ENCODE measurements at places on chromosomes 4 and X. TPM values are rescaled to one million over a fixed set of nuclear protein-coding genes. Genes with fewer than 3 reads are reported as not detected.

The TRIM2 gene
- 26.4 TPM for total RNA-seq

DNA sequence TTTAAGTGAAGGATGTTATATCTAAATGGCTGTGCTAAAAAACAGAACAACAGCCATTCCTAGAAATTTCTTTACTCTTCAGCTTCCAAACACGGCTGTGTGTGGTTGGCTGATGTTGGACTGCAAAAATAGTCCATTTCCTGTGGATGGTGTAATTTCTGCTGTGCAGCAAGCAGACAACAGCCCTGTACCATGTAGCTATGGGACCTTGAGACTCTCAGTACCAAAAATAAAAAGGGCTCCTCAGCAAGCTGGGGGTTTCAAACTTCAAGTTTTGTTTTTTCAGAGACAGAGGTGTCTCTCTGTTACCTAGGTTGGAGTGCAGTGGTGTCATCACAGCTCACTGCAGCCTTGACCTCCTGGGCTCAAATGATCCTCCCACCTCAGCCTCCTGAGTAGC is 18.1 kb downstream of the CD40LG start:
- H3K4me1 ChIP-seq: no peaks in the 10 kb centered on the region
- H3K27ac ChIP-seq: no peak overlapping the region
- no peak overlapping the region for H3K4me3 ChIP-seq
- no peaks in the 10 kb centered on the region for H3K27me3 ChIP-seq

DNA sequence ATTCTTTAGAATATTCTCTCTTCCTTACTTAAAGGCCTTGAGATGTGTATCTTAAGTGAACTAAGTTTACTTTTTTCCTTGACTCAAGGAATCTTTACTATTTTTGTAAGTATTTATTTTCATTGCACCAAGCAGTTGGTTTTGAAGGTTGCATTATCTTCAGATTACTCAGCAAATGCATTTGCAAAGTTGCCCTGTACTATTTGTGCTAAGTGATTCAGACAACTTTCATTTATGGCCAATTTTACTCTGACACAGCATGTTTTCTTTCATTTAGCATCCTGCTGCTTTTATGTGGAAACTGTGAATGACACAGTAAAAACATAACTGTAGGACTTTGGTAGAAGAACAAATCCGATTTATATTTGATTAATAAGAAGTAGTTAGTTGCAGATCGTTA is 191.0 kb downstream of the CCSER1 start:
- no peaks in the 10 kb centered on the region for H3K27me3 ChIP-seq
- H3K4me3 ChIP-seq: peak overlapping the region; percentile 31
- H3K4me1 ChIP-seq: peaks cover 21% of the 10 kb centered on the region
- peak; percentile 84 for DNase-seq
- H3K36me3 ChIP-seq: no peaks in the 10 kb centered on the region

DNA sequence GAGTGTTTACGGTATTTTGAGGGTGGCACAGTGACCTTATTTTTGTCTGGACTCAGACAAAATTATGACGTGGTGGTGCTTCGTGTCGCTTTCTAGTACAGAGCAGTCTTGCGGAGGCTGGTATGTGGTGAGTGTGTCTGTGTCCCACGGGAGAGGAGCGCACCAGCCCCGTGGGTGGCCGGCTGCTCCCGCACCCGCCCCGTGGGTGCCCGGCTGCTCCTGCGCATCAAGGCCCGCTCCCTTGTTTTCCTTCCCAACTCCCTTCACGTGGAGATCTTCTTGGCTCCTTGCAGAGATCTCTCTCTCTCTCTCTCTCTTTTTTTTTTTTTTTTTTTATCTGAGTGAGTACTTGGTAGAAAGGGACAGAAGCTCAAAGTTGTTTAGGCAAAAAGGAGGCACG is 12.2 kb upstream of the FAM149A start:
- no peaks in the 10 kb centered on the region for H3K36me3 ChIP-seq
- no peak for DNase-seq
- H3K27me3 ChIP-seq: peaks cover 7% of the 10 kb centered on the region
- no peak overlapping the region for H3K27ac ChIP-seq
- H3K4me3 ChIP-seq: no peak overlapping the region

- H3K27ac ChIP-seq: no peak overlapping the region
- no peak overlapping the region for H3K4me3 ChIP-seq
- no peaks in the 10 kb centered on the region for H3K4me1 ChIP-seq
- no peaks in the 10 kb centered on the region for H3K27me3 ChIP-seq
These were observed 71.7 kb downstream of the TNIP2 start for GRCh38 chr4:2684486-2684885.

The CENPVL1 gene
- not detected for total RNA-seq

GRCh38 chr4:6917461-6918271 is 8.0 kb downstream of the TBC1D14 start:
- DNase-seq: no peak
- H3K27ac ChIP-seq: no peak overlapping the region
- H3K27me3 ChIP-seq: no peaks in the 10 kb centered on the region
- H3K4me3 ChIP-seq: no peak overlapping the region
- no peaks in the 10 kb centered on the region for H3K36me3 ChIP-seq

DNA sequence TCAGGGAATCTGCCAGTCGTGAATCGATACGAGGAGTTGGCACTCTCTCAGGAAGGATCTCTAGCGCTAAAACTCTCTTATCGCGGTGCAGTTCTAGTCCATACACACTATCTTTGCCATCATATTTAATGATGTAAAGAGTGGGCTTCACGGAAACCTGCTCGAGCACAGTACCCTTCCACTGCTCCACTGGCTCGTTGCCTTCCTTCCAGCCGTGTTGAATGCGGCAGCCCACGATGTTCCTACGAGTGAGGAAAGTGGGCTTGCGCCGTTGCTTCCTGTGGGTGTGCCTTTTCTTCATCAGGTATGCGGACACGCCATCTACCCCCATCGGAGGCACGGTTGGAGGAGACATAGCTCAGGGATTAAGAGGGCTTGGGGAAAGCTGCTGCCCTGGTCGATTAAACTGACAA is 661 bp downstream of the SPIN4 start:
- peak; percentile 34 for DNase-seq
- no peaks in the 10 kb centered on the region for H3K36me3 ChIP-seq
- no peaks in the 10 kb centered on the region for H3K4me1 ChIP-seq
- peak overlapping the region; percentile 83 for H3K4me3 ChIP-seq
- no peaks in the 10 kb centered on the region for H3K27me3 ChIP-seq

The HMX1 gene
- not detected for total RNA-seq

The FAM13A gene
- total RNA-seq: 7.8 TPM

The NR3C2 gene
- total RNA-seq: not detected

The LIMCH1 gene
- 17.4 TPM for total RNA-seq

DNA sequence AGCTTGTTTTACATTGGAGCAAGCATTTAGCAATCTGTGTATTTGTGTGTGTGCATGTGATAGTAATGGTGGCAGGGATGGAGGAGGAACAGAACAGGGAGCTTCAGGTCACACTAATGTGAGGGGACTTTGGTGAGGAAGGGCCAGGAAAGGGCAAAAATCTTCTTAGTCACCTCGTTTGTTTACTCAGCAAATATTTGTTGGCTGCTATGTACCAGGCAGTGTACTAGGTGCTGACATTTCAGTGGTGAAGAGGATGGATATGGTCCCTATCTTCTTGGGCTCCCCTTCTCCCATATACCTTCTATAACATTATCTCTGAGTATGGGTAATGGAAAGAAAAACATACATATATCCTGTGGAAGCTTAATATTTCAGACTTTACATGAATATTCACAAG is 48.5 kb upstream of the HDAC8 start:
- peaks cover 27% of the 10 kb centered on the region for H3K4me1 ChIP-seq
- DNase-seq: peak; percentile 6
- no peaks in the 10 kb centered on the region for H3K36me3 ChIP-seq
- H3K27me3 ChIP-seq: no peaks in the 10 kb centered on the region

The RBMXL3 gene
- not detected for total RNA-seq

- no peak overlapping the region for H3K4me3 ChIP-seq
- no peaks in the 10 kb centered on the region for H3K27me3 ChIP-seq
- H3K36me3 ChIP-seq: peaks cover 2% of the 10 kb centered on the region
- peak overlapping the region; percentile 45 for H3K27ac ChIP-seq
- peaks cover 22% of the 10 kb centered on the region for H3K4me1 ChIP-seq
These were observed 8.9 kb upstream of the NAP1L5 start for GRCh38 chr4:88706574-88706973.

GRCh38 chr4:106253364-106254129 is 62.5 kb downstream of the TBCK start:
- DNase-seq: no peak
- no peak overlapping the region for H3K4me3 ChIP-seq
- H3K4me1 ChIP-seq: peaks cover 8% of the 10 kb centered on the region
- no peak overlapping the region for H3K27ac ChIP-seq
- H3K36me3 ChIP-seq: peaks cover 31% of the 10 kb centered on the region

DNA sequence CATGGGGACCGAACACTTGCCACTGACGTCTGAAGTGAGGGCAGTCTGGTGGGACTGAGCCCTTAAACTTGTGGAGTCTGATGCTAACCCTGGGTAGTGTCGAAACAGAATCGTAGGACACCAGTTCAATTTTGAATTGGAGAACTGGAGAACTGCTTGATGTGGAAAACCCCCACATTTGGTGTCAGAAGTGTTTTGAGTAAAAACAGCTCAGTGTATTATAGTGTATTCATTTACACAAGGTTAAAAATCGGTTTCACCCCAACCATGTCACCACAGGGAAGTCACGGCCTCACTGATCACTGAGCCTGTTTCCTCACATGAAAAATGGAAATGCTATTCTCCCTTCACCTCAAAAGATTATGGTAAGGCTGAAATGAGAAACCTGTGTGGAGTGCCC is 21.9 kb downstream of the PIN4 start:
- peaks cover 21% of the 10 kb centered on the region for H3K4me1 ChIP-seq
- no peaks in the 10 kb centered on the region for H3K36me3 ChIP-seq
- H3K4me3 ChIP-seq: no peak overlapping the region
- no peak for DNase-seq
- H3K27ac ChIP-seq: no peak overlapping the region
- H3K27me3 ChIP-seq: no peaks in the 10 kb centered on the region

The MUC7 gene
- total RNA-seq: not detected

The MAP3K15 gene
- not detected for total RNA-seq

- peak; percentile 76 for DNase-seq
- no peaks in the 10 kb centered on the region for H3K36me3 ChIP-seq
- H3K27me3 ChIP-seq: no peaks in the 10 kb centered on the region
- H3K27ac ChIP-seq: no peak overlapping the region
- H3K4me1 ChIP-seq: peaks cover 14% of the 10 kb centered on the region
These were observed 39.2 kb upstream of the ANTXR2 start for GRCh38 chr4:80112236-80112635.

DNA sequence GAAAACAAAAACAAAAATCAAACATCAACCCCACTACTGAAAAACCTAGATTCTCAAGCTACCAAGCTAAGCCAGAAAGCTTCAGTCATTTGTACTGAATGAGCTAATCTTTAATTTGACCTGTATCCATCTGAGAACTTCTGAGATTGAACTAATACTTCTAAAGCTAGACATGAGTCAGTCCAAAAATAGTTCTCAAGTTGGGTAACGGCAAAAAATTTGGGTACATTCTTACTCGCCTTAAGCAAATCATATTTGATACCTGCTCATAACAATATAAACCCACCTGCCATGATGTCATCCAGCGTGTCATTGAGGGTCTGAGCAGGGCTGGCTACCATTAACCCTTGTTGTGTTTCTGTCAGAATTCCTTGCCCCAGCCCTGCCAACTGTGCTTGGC is 69.7 kb upstream of the COX18 start:
- no peaks in the 10 kb centered on the region for H3K4me1 ChIP-seq
- H3K36me3 ChIP-seq: peaks cover 85% of the 10 kb centered on the region
- H3K27ac ChIP-seq: no peak overlapping the region

DNA sequence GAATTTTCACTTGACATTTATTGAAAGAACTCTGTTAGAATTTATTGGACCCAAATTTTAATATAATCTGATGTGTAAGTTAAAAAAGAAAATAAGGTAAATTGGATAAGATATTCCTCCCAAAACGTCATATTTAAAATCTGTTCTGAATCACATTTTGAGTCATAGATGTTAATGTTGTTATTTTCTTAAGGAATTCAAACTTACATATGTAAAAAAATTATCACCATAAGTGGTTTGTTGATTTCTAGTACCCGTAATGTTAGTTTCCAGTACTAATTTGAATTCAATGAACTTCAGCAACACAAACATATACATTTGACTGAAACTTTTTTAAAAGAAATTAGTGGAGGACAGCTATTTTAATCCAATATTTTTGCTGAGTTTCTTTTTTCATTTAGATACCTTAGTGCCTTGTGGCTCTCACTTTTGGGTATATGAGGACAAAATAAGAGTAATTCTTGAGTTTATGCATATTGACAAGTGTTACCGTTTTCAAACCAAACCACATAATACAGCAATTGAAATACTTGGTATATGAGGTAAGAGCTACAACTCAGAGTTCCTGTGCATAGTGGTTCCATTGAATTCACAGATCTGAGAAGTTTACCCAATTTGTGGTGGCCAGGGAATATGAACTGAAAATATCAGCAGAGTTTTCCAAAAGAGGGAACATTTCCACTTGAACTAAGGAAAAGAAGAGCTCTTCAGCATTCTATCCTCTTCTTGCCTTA is 71.8 kb downstream of the C4orf46 start:
- H3K36me3 ChIP-seq: no peaks in the 10 kb centered on the region
- DNase-seq: no peak
- H3K4me1 ChIP-seq: no peaks in the 10 kb centered on the region

The EREG gene
- 4.4 TPM for total RNA-seq

GRCh38 chrX:127606590-127606989 is 445.6 kb downstream of the ACTRT1 start:
- no peaks in the 10 kb centered on the region for H3K27me3 ChIP-seq
- H3K36me3 ChIP-seq: no peaks in the 10 kb centered on the region
- H3K4me3 ChIP-seq: no peak overlapping the region
- DNase-seq: no peak

The NDNF gene
- total RNA-seq: 1.9 TPM

- no peak overlapping the region for H3K27ac ChIP-seq
- peak overlapping the region; percentile 42 for H3K4me3 ChIP-seq
- no peaks in the 10 kb centered on the region for H3K4me1 ChIP-seq
- H3K27me3 ChIP-seq: peaks cover 6% of the 10 kb centered on the region
- no peak for DNase-seq
- H3K36me3 ChIP-seq: no peaks in the 10 kb centered on the region
These were observed 13.6 kb upstream of the HELT start for GRCh38 chr4:185004562-185005218.

DNA sequence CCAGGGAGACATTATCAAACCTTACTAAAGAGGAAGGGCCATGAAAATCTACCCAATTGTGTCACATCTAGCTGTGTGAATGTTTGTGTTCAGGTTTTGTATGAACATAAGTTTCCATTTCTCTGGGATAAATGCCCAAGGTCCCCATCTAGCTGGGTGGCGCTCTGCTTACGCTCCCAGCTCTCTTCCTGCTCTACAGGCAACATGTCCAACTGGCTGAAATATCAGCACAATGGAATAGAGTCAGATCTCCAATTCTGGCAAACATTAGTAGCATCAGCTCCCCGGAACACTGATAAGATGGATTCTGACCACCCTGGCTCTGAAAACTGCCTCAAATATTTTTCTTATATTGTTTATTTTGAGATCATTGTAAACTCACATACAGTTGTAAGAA is 74.8 kb downstream of the IRF2 start:
- DNase-seq: no peak
- no peak overlapping the region for H3K27ac ChIP-seq
- peaks cover 12% of the 10 kb centered on the region for H3K4me1 ChIP-seq
- peaks cover 16% of the 10 kb centered on the region for H3K36me3 ChIP-seq

The LRAT gene
- total RNA-seq: not detected

The FGG gene
- total RNA-seq: not detected
